ENCODE measurements at places on chromosomes 5 and 9. TPM values are rescaled to one million over a fixed set of nuclear protein-coding genes. Genes with fewer than 3 reads are reported as not detected.

Gene PCDHA9
- total RNA-seq, result not detected

Gene ASTN2
- 5.9 TPM for total RNA-seq

Gene TXNDC15
- total RNA-seq, result 31.0 TPM

Gene MYOZ3
- not detected for total RNA-seq

Gene OTP
- total RNA-seq, result not detected

Gene FSD1L
- total RNA-seq, result 3.2 TPM

Gene ZNF366
- total RNA-seq, result not detected

Gene SPINK1
- 2.9 TPM for total RNA-seq

DNA sequence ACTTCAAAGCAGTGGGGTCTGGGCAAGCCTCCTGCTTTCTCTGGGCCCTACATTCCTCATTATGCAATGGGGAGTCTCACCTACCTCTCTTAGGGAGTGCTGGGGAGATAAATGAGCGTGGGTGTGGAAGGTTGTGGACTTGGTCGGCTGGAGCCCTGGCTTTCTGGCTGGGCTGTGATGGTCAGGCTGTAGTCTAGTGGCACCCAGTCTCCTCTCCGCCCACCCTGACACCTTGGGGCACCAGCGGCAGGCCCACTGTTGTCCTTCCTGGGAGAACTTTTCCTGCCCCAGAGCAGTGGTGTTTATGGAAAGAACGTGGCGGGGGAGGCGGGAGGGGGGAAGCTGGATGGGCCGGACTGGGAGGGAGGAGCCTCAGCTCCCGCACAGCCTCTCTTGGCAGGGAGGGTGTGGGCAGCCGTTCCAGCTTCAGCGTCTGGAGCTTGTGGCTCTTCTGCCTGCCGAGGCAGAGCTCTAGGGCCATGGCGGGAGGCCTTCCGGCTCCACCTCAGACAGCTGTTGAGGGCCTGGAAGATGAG is 4.1 kb downstream of the PTGS1 start:
- peaks cover 61% of the 10 kb centered on the region for H3K4me1 ChIP-seq
- peaks cover 5% of the 10 kb centered on the region for H3K27me3 ChIP-seq
- H3K4me3 ChIP-seq, result no peak overlapping the region

DNA sequence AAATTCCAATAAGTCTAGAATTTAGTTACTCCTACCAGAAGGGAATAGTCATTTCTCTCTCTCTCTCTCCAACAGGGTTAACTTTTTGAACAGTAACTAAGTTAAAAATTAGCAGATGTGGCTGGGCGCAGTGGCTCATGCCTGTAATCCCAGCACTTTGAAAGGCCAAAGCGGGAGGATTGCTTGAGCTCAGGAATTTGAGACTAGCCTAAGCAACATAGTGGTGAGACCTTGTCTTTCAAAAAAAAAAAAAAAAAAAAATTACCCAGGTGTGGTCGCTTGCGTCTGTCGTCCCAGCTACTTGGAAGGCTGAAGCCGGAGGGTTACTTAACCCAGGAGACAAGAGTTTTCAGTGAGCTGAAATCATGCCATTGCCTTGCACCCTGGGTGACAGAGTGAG is 639.7 kb downstream of the PTPRD start:
- H3K4me3 ChIP-seq, result no peak overlapping the region
- no peaks in the 10 kb centered on the region for H3K4me1 ChIP-seq

DNA sequence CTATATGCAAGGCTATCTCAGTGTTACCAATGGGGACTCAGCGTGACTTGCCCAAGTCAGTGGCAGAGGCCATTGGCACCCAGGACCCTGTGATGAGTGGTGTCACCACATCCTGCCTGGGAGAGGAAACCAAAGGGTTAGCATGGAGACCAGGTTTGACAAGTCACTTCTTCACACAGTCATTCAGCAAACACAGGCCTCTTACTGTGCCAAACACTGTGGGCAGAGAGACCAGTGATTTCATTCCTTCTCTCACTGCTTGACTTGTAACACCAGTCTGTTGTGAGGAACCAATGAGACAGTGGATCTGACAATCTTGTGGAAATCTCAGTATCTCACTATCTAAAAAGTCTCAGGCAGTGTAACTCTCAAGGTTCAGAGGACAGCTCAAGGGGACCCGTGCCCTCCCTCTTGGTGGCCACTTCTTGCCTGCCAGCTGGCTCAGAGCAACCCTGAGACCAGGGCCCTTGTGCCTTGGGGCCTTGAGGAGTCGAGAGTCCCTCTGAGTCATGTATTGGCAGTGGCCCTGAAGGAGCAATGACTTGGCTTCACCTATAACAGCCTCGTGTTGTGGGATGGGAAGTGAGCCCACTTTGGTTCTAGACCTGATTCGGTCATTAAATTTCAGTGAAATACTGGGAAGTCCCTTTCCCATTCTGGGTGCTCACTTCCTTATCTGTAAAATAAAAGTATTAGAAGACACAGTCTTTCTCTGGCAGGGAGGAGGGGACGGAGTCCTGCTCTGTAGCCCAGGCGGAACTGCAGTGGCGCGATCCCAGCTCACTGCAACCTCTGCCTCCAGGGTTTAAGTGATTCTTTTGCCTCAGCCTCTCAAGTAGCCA is 1.6 kb downstream of the FABP6 start:
- no peak overlapping the region for H3K27ac ChIP-seq
- H3K27me3 ChIP-seq, result no peaks in the 10 kb centered on the region
- H3K4me3 ChIP-seq, result no peak overlapping the region
- H3K4me1 ChIP-seq, result no peaks in the 10 kb centered on the region
- peak; percentile 29 for DNase-seq
- no peaks in the 10 kb centered on the region for H3K36me3 ChIP-seq

DNA sequence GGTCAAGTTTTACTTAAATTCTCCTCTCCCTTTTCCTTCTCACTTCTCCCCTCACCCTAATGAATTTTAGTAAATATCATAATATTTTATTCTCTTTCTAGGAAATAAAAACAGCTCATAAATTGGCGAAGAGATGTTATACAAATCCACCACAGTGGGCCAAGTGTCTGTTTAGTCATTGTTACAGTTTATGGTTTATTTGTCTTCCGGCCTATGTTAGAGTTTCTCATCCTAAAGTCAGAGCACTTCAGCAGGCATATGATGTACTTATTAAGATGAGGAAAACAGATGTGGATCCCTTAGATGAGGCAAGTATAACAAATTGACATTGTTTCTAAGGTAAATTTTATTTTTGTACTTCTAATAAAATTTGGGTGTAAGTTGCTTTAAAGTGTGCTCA is 48.2 kb downstream of the RPS6 start:
- no peak for DNase-seq
- H3K27me3 ChIP-seq, result no peaks in the 10 kb centered on the region
- H3K4me3 ChIP-seq, result no peak overlapping the region

GRCh38 chr5:54807421-54807820 is 178.0 kb downstream of the ESM1 start:
- H3K36me3 ChIP-seq, result no peaks in the 10 kb centered on the region
- no peak overlapping the region for H3K27ac ChIP-seq
- no peak for DNase-seq
- H3K27me3 ChIP-seq, result no peaks in the 10 kb centered on the region
- H3K4me1 ChIP-seq, result peaks cover 8% of the 10 kb centered on the region
- H3K4me3 ChIP-seq, result no peak overlapping the region

GRCh38 chr9:75869236-75869635 is 21.2 kb upstream of the PCSK5 start:
- no peak for DNase-seq
- no peaks in the 10 kb centered on the region for H3K27me3 ChIP-seq
- H3K36me3 ChIP-seq, result no peaks in the 10 kb centered on the region
- no peak overlapping the region for H3K27ac ChIP-seq
- H3K4me3 ChIP-seq, result no peak overlapping the region

- no peak overlapping the region for H3K4me3 ChIP-seq
- H3K27ac ChIP-seq, result no peak overlapping the region
- no peaks in the 10 kb centered on the region for H3K36me3 ChIP-seq
- DNase-seq, result no peak
- H3K27me3 ChIP-seq, result no peaks in the 10 kb centered on the region
- H3K4me1 ChIP-seq, result no peaks in the 10 kb centered on the region
These were observed 16.1 kb upstream of the FRMD3 start for GRCh38 chr9:83554278-83554677.

DNA sequence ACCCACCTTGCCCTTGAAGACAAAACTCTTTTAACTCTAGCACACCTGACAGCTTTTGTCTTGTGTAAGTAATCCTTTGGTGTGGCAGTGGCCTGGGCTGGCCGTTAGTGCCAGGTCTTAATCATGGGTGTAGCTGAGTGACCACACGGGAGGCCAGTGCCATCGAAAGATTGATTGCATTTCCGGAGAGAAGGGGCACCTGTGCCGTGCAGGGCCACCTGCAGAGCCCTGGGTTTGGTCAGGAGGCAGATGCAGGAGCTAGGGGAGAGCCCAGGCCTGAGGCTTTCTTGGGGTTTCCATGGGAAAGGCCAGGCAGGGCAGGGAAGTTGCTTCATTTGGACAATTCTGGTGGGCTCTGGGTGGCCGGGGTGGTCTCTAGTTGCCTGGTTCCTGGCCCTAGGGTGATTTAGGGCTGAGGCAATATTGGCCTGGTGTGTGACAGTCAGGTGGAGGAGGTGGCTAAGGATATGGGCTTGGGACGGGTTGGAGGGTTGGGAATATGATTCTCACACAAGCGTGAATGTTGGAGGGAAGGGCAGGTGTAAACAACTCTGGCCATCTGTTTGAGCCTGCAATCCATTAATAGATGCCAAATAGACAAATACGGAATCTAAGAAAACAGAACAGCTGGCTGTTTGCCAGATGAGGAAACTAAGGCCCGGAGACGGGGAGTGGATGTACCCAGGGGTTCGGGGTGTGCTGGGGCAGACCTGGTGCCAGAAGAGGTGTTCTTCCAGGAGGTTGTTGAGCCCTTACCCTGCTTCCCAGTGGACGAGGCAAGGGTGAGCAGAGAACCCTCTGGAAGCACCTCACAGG is 4.6 kb downstream of the DBH start:
- DNase-seq, result no peak
- no peaks in the 10 kb centered on the region for H3K4me1 ChIP-seq
- no peak overlapping the region for H3K4me3 ChIP-seq
- no peaks in the 10 kb centered on the region for H3K36me3 ChIP-seq
- peaks cover 28% of the 10 kb centered on the region for H3K27me3 ChIP-seq
- H3K27ac ChIP-seq, result no peak overlapping the region

GRCh38 chr5:168651648-168652047 is 72.5 kb upstream of the PANK3 start:
- peaks cover 5% of the 10 kb centered on the region for H3K4me1 ChIP-seq
- no peak for DNase-seq
- no peaks in the 10 kb centered on the region for H3K27me3 ChIP-seq
- no peak overlapping the region for H3K27ac ChIP-seq

- peak; percentile 49 for DNase-seq
- H3K4me3 ChIP-seq, result no peak overlapping the region
- peak overlapping the region; percentile 1 for H3K27ac ChIP-seq
These were observed 50.0 kb upstream of the SLC25A51 start for GRCh38 chr9:37953775-37954437.

DNA sequence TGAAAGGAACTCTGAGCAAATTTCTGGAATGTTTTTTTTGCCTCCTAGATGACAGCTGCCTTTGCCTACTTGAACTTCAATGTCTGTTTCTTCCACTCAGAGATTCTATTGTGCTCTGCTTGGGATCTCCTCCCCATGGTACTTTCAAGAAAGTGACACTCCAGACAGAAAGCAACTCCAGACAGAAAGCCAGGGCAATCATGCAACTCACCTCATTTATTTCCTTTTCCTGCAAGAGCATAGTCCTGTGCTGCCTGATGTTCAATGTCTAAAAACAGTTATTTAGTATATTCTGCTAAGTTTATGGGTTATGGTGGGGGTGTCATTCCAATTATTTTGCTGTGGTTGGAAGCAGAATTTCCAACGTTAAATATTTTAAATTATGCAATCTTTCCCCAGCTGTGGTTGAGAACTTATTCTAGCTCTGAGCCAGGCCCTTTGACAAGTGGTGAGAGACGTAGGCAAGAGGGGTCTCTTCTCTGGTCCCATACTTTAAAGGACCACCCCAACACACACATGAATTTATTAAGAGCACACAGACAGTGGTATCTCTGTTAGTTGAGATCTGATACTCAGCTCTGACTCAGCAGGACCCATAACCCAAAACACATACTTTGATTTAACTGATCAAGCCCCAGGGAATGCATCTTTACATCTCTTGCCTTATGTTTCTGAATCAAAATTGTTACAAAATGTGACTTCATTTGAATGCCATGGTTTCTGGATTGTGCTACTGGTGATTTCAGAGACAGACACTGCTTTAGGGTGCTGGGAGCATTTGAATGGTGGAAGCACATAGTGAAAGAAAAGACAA is 39.5 kb upstream of the MAMDC2 start:
- no peaks in the 10 kb centered on the region for H3K27me3 ChIP-seq
- no peak overlapping the region for H3K27ac ChIP-seq
- no peaks in the 10 kb centered on the region for H3K36me3 ChIP-seq
- no peak overlapping the region for H3K4me3 ChIP-seq
- no peaks in the 10 kb centered on the region for H3K4me1 ChIP-seq

GRCh38 chr5:15285901-15286583 is 213.9 kb upstream of the FBXL7 start:
- H3K4me3 ChIP-seq, result no peak overlapping the region
- no peaks in the 10 kb centered on the region for H3K4me1 ChIP-seq
- DNase-seq, result peak; percentile 81

DNA sequence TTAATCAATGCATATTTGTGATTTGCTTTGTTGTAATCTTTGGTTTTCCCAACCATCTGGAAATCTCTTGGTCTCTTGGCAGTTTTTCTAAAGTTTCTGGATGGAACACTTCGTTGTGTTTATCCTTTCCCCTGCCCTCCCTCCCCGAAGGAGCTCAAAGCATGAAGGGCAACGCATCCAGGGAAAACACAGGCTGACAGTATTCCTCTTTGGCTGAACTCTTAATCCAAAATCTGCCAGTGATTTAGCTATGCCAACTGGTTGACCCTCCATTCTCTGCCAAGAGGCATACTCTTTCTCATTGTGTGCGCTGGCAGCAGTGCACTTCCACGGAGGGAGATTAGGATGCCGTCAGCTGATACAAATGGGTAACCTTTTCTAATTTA is 20.5 kb downstream of the ZBTB34 start:
- H3K27ac ChIP-seq, result no peak overlapping the region
- H3K4me3 ChIP-seq, result no peak overlapping the region
- peaks cover 14% of the 10 kb centered on the region for H3K36me3 ChIP-seq
- no peak for DNase-seq
- no peaks in the 10 kb centered on the region for H3K27me3 ChIP-seq

- no peak overlapping the region for H3K27ac ChIP-seq
- H3K4me3 ChIP-seq, result no peak overlapping the region
- no peak for DNase-seq
- no peaks in the 10 kb centered on the region for H3K27me3 ChIP-seq
These were observed 424.8 kb downstream of the TLE1 start for GRCh38 chr9:81264516-81264915.

DNA sequence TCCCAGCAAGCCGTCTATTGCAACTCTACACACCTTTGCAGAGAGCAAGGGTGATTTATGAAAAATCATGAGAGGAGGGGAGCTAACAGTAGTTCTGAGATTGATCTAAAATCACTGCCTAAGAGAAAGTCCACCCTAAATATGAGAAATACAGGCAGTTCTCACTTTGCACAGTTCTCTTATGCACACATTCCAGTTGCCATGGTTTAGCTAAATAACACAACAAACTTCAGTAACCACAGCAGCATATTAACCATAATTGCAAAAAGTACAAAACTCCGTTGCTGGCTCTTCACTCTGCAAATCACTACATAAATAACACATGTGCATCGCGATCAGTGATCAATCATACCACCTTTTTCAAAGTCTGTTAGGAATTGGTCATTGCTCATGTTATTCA is 31.1 kb downstream of the PGGT1B start:
- no peak overlapping the region for H3K27ac ChIP-seq
- H3K36me3 ChIP-seq, result peaks cover 66% of the 10 kb centered on the region
- no peak for DNase-seq

Measured in stomach (tissue), 19 donors.